ENCODE measurements at places on chromosomes 3 and 15. TPM values are rescaled to one million over a fixed set of nuclear protein-coding genes. Genes with fewer than 3 reads are reported as not detected.

Gene SLC51B
- not detected for total RNA-seq

Gene DCBLD2
- 532 TPM for total RNA-seq

Gene SMAD6
- total RNA-seq, result 6.6 TPM

Gene LDHAL6B
- total RNA-seq, result not detected

Gene PROS1
- total RNA-seq, result 9.6 TPM

Gene HTR3E
- total RNA-seq, result not detected

Gene TRIM59
- 41.6 TPM for total RNA-seq

Gene SEMA5B
- 0.15 TPM for total RNA-seq

Gene IMPG2
- total RNA-seq, result 0.20 TPM

GRCh38 chr3:66017591-66017990 lies 21.1 kb downstream of the MAGI1 start:
- DNase-seq, result no peak

GRCh38 chr15:93837450-93837849 lies 393.9 kb upstream of the MCTP2 start:
- DNase-seq, result no peak

GRCh38 chr3:159417761-159418160 lies 570.9 kb upstream of the IL12A start:
- no peak for DNase-seq

DNA sequence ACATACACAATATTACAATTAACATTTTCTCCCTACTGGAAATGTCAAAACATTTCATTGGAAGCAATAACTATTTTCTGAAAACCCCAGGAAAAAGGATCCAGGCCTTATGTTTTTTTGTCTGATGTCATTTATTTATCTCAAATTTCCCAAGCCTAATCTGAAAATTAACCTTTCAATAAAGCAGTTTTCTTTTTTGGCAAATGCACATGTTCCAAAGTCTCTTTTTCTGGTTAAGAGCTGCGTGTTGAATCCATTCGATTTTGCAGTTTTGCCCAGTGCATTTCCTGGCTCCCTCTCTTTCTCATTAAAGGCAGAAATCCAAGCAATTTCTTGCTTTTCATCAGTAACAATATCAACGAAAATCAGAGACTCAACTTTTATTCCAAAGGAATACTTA lies 222.3 kb downstream of the NR1D2 start:
- DNase-seq, result no peak

GRCh38 chr3:37287776-37288175 lies 113.4 kb upstream of the LRRFIP2 start:
- DNase-seq, result no peak

DNA sequence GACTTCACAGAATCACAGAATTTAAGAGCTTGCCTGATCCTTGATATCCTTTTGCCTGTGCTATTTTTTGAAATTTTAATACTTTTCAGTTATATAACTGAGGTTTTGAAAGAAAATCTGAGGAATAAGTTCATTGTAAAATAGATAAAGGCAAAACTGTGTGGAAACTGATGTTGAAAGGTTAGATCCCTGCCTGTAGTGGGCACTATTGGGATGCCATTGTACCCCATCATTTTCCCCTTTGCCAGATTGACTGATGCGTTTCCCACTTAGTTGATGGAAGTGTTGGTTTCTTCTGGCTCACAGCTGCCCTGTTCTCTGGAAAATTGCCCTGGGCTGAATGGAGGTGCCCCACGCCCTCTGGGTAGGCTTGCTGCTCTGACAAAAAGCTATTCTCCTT lies 387.9 kb downstream of the RBMS3 start:
- DNase-seq, result no peak

DNA sequence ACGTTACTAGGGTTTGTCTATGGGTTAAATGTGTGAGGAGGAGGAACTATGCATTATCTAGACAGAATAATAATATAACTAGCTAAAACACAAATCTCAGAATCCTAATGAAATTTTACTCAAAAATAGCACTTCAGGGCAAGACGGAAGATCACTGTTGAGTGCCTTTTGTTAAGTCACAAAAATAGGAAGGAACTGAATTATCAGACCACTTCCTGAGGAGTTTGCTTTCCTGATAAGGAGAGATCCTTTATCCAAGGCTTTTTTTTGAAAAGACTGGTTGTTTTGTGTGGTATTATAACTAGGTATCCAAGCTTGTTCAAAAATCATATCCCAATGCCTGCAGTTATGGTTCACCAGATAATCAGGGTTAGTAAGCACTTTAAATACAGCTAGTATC lies 34.6 kb downstream of the NR2E3 start:
- no peak for DNase-seq

DNA sequence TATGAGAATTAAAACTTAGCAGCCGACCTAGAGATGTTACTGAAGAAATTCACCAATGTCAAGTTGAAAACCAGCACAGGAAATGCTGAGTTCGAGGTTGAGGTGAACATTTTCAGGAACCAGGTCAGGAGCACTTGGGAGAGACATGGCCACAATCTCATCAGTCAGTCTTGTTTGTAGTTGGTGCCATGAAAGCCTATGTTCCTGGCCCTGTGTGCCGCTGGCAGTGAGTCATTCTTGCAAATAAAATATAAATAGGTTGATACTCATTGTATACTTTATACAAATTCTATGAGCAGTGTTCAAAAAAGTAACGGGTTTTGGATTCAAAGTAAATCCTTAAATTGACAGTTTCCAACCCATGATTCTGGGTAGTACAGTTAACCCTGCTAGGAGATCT lies 1.5 kb upstream of the FSIP1 start:
- DNase-seq, result no peak

DNA sequence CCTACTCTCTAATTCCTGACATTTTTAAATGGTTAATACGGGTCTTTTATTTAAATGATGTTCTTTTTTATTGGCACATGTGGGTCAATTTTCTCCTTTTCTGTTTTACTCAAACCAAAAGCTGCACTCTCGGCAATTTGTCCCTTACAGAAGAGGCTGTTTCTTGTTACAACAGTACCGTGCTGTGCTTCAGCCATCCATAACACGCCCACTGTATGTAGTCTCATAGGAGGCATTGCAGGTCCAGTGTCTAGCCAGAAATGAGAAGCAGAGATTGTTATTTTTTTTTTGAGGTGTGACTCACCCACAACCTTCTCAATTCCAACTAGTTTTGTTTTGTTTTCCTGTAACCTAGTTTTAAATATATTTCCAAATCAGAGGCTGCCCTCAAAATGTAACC lies 164.6 kb downstream of the GMNC start:
- no peak for DNase-seq

GRCh38 chr3:55662683-55663082 lies 175.6 kb upstream of the WNT5A start:
- DNase-seq, result no peak

DNA sequence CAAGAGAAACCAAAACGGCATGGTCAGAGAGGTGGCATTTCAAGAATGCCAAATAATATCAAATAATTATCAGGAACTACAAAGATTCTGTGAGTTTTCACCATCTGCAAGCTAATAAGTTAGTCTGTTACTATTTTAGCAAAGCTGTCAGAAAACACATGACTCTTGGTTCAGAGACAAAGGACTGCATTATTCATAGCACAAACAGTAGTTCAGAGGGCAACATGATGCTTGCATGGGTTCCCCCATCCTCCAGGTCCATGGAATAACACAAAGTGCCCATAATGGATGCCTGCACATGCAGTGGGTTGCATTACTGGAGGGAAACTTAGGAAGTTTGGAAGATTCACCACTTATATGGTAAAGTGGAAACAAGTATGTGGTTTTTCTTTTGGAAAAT lies 228.8 kb upstream of the ALCAM start:
- DNase-seq, result no peak

DNA sequence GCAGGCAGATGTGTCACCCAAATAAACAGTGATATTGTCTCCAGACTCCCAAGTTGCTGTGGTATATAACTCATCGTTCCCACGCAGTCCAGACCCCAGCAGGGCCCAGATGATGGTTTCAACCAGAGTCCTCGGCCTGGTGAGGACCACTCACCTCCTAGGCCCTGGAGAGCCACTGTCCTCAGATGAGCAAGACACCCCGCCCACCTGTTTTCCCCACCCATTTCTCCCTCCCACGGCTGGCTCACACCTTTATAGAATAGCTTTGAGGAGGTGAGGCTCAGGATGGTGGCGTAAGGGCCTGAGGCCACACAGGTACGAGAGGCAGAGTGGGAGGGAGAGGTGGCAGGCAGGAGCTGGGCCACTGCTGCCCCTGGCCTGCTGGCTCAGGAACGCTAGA lies 7.5 kb downstream of the MESP1 start:
- no peak for DNase-seq

DNA sequence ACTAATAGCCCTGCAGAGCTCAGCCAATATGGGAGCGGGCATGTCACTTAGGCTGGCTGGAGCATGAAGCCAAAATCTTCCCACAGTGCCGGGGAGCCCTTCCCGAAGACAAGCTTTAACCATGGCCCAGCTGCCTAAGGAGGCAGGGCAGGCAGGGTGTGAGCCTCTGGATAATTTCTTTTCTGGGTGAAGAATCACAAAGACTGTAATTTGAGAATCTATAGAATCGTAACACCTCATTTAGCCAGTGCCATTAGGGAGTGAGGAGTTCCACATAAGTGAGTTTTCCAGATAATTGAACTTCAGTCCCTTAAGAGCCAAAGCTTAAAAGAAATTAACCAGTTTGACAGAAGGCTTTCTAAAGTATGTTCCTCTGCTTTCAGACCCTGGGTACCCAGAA lies 40.2 kb upstream of the TLE3 start:
- no peak for DNase-seq

DNA sequence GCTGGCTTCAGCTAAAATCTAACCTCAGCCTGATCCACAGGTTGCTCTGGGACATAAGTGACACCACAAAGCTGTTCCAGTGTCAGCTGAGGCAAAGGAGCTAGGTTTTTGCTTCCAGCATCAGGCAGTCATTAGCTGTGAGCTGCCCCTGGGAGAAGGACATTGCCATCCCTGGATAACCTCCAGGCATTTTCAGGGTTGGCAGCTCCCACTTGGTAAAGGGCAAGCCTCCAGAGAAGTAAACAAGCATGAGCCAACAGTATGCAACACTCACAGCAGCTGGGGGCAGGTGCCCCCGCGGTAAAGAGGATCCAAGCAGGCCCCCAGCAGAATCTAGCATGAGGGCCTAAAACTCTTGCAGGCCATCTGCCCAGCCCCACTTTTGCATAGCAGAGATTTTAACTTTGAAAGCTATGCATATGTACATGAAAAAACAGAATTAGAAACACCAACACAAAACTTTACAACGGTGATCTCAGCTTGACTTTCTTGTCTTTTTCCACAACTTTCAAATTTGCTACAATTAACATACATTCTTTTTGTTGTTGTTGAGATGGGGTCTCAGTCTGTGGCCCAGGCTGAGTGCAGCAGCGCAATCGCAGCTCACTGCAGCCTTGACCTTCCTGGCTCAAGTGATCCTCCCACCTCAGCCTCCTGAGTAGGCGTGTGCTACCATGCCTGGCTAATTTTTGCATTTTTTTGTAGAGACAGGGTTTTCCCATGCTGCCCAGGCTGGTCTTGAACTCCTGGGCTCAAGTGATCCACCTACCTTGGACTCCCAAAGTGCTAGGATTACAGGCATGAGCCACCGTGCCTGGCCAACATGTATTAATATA lies 83.8 kb upstream of the TPM1 start:
- DNase-seq, result no peak

- peak; percentile 57 for DNase-seq
These were observed 76.9 kb upstream of the ABI3BP start for GRCh38 chr3:101069901-101070798.

- DNase-seq, result no peak
These were observed 56.8 kb downstream of the WNT7A start for GRCh38 chr3:13822871-13823585.

DNA sequence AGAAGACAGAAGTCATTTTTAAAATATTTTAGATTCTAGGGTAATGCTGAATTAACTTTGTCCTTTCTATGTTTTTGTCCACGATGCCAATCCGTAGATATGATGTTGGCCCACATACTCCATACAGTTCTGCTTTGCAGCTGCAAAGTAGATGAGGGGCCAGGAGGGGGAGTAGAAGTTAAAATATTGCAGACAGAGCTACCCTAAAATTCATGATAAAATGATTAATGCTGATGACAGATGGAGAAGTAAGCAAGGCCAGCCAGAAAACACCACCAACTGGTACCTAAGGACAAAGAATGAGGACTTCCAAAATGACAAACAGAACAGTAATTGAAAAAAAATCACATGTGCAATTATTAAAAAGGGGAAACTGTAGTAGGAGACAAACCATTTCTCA lies 756.6 kb upstream of the ARPP21 start:
- DNase-seq, result no peak

GRCh38 chr15:51240066-51240465 lies 98.3 kb downstream of the CYP19A1 start:
- DNase-seq, result no peak

- DNase-seq, result no peak
These were observed 29.8 kb downstream of the ITPR1 start for GRCh38 chr3:4522947-4523346.

- DNase-seq, result no peak
These were observed 790.0 kb downstream of the FHIT start for GRCh38 chr3:60461267-60461666.

GRCh38 chr3:177353140-177353539 lies 155.9 kb upstream of the TBL1XR1 start:
- no peak for DNase-seq

DNA sequence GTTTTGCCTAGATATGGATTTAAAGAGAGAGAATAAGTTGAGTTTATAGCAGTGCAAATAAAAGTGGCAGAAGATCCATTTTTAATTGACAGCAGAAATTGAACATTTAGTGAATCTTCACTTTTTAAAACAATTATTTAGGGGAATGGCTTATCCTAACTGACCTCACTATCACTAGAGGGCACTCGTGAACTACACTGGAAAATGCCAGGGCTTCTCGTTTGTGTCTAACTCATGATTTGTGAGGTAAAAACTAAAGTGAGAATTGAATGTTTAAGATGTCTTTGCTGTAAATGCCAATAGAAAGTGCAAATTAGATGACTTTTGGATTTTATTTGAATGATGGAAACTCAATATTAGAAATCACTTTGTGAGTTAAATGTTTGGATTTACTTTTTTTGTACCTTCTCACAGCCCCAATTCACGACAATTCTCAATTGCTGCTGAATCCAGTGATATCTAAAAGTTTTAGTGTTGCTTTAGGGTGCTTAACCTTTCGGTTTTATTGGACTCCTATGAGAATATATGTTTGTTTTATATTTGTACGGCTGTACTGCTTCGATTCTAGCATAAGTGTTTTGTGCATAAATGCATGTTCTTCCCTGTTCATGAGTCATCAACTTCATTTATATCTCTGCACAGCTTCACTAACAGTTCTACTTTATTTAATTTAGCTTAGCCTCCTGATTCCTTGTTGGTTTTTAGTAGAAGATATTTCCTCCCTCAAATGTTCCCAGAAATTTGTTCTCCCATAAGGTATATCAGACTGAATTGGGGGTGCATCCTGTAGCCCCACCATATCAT lies 462.1 kb downstream of the MFSD1 start:
- peak; percentile 31 for DNase-seq

GRCh38 chr3:190585805-190586630 lies 72.1 kb downstream of the IL1RAP start:
- DNase-seq, result peak; percentile 81
